ENCODE measurements at places on chromosomes 7 and 10.

DNA sequence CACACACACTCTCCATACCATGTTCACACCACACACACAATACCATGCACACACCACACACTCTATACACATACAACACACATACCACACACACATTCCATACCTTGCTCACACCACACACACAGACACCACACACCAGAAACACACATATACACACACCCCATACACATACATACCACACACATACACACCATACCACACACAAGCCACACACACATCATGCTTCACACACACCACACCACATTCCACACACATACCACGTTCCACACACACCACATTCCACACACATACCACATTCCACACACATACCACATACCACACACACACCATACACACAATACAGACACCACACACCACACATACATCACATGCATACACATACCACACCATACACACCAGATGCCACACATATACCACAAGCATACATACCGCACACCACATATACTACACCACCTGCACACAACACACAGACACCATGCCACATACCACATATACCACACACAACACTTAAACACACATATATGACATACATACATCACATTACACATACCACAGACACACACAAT, 282.7 kb downstream of the POU6F2 start:
- DNase-seq, result no peak

DNA sequence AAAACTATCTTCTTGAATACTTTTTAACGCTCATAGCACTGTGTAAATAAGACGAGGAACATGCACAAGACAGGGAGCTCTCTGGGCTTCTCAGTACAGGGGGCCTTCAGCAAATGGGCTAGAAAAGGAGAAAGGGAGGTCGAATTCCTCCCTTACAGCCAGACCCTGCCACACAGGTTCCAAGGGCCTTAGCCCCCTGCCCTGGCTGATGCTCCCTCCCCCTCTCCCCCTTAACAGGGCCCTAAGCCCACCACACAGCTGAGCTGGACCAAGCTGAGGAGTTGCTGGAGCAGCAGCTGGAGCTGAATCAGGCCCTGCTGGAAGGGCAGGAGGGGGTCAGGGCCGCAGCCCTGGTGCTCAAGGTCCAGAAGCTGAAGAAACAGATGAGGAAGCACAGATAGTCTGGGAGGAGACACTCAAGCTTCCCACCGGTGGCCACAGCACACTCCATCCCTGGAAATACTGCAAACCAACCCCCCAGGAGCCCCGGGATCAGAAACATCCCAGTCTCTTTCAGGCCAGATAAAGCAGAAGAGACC, 153.9 kb downstream of the SNX13 start:
- no peak for DNase-seq

GRCh38 chr7:37832194-37832593, 16.2 kb upstream of the NME8 start:
- DNase-seq, result no peak

GRCh38 chr10:43679509-43679908, 30.8 kb upstream of the ZNF32 start:
- DNase-seq, result no peak

DNA sequence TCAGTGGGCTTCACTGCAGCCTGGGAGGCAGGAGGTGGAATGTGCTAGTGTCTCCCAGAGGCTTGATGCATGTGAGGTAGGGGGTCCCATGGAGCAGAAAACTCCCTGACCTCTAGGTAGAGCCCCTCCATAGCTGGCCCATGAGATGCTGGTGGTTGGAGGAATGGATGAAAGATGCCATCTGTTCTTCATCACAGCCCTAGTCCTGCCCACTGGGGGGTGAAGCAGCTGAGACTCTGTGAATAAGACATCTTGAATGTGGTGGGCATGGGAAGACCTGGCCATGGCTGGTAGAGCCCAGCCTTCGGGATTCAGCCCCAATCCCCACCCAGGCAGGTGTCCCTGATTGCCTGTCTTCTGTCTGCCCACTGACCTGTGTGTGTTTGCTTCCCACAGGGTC, 92.5 kb downstream of the COL13A1 start:
- no peak for DNase-seq

DNA sequence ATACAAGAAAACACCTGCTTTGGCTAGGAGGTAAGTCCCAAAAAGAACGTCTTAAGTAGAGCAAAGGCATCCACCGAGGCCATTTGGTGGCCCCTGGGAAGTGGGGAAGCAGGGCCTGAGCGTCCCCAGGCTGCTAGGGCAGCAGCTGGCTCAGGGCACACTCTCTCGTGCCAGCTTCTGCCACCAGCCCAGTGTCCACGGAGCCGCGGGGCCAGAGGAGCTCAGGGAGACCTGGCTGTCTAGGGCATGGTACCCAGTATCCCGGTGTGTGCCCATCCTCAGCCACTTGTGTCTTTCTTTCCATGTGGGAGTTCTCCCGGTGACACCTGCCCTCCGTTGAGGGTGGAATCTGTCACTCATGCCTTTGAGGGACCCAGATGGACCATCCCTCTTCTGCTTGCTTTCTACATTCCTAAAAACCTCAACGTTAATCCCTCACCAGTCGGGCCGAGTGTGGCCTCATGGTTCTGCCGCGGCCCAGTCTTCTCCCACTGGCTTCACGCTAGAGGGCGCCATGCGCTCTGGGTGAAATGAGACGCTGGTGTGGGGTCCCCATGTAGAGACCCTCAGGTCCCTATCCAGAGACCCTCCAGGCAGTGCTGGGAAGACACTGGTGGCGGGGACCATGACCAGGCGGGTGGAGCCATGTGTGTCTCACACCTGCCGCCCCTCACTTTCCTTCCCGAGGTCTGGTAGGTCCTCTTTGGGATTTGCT, 9.5 kb upstream of the AP5Z1 start:
- DNase-seq, result no peak

DNA sequence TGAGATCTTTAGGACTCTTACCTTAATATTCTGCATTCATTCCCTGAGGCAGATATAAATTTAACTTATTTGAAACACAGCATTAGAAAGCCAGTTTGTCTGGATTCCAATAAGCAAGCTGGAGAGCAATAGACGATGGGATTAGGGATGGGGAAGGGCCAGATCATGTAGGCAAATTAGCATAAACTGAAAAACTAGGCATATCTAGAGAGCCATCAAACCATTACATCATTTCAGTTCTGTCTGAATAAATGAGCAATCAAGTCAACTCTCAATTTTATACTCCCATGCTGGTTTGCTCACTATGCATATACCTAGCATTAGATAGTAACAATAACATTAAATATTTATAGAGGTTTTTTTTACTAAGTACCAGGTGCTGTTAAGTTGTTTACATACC, 583.6 kb upstream of the LRRN3 start:
- no peak for DNase-seq

- DNase-seq, result no peak
Observed at GRCh38 chr7:116949941-116950801, 3.1 kb upstream of the ST7 start.

DNA sequence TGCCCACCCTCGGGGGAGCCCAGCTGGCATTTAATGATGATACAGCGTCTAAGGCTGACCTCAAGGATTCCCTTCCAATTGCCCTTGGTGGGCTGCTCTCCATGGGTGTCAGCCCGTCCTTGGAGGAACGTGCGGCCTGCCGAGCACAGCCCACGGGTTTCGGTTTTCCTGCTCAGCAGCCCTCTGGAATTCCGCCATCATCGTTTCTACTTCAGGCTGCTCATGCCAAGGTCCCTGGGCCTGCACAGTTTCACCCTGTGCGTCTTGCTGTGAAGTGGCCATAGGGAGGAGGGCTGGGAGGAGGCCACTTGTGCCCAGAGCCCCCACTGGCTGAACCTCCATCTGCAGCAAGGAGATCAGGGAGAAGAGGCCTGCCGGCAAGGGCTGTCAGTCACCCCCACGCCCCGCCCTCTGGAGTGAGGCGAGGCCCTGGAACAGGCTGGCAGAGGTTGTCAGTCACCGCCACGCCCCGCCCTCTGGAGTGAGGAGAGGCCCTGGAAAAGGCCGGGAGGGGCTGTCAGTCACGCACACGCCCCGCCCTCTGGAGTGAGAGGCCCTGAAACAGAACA, 82.8 kb downstream of the CHST15 start:
- no peak for DNase-seq

GRCh38 chr7:116525913-116526861, 1.4 kb downstream of the CAV1 start:
- DNase-seq, result peak; percentile 21

GRCh38 chr7:105764506-105764905, 111.9 kb downstream of the ATXN7L1 start:
- no peak for DNase-seq

DNA sequence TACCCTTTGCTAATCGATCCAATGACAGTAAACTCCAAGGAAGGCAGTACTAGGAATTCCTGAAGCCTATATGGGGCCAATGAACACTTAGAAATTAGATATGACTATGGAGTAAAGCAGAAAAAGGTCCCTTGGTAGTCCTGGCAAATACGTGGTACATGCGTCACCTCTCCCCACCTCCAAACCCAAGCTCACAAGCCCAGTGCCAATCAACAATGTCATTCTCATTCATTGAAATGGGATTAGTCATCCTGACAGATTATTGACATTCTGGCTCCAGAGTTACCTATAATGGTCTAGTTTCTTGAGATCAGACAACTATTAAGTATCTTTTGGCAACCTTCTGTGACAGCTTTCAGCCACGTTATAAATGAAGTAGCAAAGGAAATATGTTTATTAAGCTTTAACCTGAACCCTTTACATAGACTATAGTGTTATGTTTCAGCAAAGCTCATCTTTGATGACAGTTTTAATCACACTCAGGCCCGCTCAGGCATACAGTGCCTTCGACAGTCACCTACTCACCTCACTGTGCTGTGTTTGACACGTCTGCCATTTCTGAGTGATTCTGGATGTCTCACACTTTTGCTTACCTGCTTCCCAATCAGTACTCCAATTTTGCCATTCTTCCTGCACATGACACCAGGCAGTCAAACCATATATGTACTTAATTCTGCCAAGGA, 69.6 kb upstream of the ADO start:
- DNase-seq, result no peak
